Activated CD8-positive, alpha-beta memory T cell treated with anti-CD3 and anti-CD28 coated beads, Interleukin-2, amount 10 ng/mL, durations not matched to agents 7 days and 5 days (primary cell): ENCODE measurements at places on chromosomes 7 and 10. TPM values are rescaled to one million over a fixed set of nuclear protein-coding genes. Genes with fewer than 3 reads are reported as not detected.

- H3K27me3 ChIP-seq = peaks cover 9% of the 10 kb centered on the region
- H3K27ac ChIP-seq = peak overlapping the region; percentile 77
- peak; percentile 77 for DNase-seq
- peaks cover 3% of the 10 kb centered on the region for H3K36me3 ChIP-seq
- H3K4me3 ChIP-seq = peak overlapping the region; percentile 53
Observed at GRCh38 chr7:29955799-29956486, 33.7 kb downstream of the SCRN1 start.

CYP3A5 gene
- not detected for total RNA-seq

DNA sequence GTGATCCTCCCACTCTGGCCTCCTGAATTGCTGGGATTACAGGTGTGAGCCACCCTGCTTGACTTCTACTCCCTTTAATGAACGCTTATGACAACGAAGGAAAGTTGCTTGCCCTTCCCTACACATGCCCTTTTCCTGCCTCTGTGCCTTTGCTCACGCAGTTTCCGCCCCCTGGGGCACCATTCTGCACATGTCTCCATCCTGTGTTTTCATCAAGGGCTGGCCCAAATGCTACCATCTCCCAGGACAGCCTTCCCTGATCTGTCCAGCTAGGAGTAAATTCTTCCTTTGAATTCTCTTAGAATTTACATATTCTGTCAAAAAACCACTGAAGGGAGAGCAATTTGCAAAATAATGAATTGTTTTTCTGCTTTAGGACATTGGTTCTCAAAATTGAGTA, 50.0 kb upstream of the KMT2C start:
- H3K27me3 ChIP-seq = no peaks in the 10 kb centered on the region
- H3K4me3 ChIP-seq = no peak overlapping the region
- no peaks in the 10 kb centered on the region for H3K4me1 ChIP-seq
- no peak for DNase-seq
- no peak overlapping the region for H3K27ac ChIP-seq

PKD1L1 gene
- total RNA-seq = 0.06 TPM
